Right cardiac atrium (tissue), 5 donors: ENCODE measurements at places on chromosomes 3 and 15.

- no peak for DNase-seq
Measured at GRCh38 chr3:151919446-151919845, 46.0 kb downstream of the SUCNR1 start.

- DNase-seq = no peak
Measured at GRCh38 chr3:172134352-172134751, 95.0 kb downstream of the FNDC3B start.

DNA sequence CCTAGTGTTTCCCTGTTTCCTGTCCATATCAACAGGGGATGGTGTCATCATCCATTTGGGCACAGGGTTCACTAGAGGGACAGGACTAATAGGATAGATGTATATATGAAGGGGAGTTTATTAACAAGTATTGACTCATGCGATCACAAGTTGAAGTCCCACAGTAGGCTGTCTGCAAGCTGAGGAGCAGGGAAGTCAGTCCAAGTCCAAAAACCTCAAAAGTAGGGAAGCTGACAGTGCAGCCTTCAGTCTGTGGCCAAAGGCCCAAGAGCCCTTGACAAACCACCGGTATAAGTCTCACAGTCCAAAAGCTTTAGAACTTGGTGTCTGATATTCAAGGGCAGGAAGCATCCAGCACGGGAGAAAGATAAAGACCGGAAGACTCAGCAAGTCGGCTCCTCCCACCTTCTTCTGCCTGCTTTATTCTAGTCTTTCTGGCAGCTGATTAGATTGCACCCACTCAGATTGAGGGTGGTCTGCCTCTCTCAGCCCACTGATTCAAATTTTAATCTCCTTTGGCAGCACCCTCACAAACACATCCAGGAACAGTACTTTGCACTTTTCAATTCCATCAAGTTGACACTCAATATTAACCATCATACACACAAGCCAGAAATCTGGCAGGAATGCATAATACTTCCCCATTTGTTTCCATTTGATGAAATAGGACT lies 43.4 kb downstream of the CD200 start:
- DNase-seq = peak; percentile 47

DNA sequence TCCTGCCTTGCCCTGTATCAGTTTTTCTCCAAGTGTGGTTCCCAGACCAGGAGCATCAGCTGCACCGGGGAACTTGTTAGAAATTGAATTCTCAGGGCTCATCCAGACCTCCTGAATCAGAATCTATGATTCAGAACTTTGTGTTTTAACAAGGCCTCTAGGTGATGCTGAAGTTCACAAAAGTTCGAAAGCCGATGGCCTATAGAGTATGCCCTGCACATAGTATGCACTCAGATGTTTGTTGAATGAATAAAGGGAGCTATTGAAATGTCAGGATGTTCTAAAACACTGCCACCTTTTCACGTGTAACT lies 664 bp upstream of the LARP6 start:
- DNase-seq = no peak

- DNase-seq = no peak
Measured at GRCh38 chr3:150254309-150254708, 153.8 kb upstream of the TSC22D2 start.

DNA sequence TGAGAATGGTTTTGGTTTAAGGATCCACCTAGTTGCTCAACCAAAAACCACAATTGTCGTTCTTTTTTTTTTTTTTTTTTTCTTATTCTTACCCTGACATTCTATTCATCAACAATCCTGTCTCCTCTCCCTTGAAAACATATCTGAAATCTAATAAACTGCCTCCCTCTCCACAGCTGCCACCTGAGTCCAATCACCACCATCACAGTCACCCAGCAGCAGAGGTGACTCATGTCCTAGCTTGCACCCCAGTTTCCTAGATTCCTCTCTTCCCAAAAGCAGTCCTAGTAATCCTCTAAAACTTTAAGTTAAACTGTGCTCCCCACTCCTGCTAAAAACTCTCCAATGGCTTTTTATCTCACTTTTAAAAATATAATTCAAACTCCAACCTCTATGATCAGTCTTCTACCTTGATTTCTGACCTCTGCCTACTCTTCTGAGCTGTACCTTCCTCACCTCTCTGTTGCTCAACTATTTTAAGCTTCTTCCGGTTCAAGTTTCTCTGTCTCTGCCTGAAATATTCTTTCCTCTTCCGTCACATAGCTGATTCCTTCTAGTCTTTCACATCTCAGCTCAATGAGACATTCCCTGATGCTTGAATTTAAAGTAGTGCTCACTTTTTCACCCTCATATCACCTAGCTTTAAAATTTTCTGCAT lies 33.7 kb upstream of the RBMS3 start:
- no peak for DNase-seq

DNA sequence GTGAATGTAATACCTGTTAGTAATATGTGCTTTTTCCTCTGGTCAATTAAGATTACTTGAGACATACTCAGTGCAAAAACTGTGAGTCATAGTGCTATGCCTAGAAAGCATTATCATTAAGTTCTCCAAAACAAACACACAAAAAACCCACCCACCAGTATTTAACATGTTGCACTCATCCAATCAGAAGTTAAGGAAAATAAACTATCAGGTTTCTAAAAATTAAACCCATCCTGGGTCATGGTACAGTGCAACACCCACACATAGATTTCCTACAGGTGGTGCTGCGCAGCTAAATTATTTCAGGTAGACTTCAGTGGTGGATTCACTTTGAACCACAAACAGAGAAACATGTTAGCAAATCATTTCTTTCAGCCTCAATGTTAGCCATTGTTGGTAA lies 264.4 kb upstream of the VEPH1 start:
- no peak for DNase-seq

- DNase-seq = no peak
Measured at GRCh38 chr15:61951949-61952348, 108.3 kb downstream of the VPS13C start.

DNA sequence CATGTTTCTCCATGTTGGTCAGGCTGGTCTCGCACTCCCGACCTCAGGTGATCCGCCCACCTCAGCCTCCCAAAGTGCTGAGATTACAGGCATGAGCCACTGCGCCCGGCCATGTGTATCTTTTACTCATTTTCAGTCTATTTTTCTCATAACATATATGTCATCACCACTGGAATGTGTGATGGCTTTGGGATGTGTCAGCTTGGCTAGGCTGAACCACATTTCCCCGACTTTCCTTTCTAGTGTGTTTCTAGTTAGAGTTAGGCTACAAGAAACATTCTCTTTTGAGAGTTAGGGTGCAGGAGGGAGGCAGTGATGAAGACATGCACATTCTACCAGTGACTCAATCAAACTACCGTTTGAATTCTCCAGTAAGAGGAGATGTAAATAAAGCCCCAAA lies 444.9 kb upstream of the THBS1 start:
- no peak for DNase-seq

DNA sequence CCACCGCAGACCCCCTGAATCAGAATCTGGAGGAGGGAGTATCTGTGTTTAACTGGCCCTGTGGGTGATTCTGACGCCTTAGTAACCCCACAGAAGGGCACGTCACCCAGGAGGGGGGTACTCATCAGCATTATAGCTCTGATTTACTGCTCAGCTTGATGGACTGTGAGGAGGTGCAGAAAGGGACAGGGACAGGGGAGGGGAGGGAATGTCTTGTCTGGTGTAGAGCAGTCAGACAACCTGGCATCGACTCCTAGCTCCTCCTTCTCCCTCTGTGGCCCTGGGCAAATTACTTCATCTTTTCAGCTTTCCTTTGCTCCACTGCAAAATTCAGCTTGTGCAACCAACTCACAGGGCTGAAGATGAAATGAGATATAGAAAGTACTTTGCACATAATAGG lies 42.3 kb upstream of the GLCE start:
- no peak for DNase-seq

DNA sequence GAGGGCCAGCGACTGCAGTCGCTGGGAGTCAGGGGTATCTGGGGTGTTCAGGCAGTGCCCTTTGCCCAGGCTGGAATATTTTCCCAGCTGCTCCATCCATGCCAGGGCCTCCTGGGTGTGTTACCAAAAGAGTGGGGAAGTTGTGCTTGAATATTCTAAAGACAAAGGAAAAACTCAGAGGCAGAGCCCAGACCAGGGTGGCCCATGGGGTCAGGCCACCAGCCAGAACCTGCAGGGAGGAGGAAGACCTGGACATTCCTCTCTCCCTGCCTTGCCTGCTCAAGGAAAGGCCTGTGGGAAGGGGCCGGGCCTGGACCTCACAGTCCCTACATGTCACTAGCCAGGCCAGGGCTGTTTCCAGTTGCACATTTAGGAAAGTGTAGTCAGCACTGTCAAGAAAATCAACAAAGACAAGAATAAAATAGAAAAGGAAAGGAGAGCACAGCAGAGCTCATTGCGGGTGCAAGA lies 16.0 kb upstream of the KLF15 start:
- no peak for DNase-seq

DNA sequence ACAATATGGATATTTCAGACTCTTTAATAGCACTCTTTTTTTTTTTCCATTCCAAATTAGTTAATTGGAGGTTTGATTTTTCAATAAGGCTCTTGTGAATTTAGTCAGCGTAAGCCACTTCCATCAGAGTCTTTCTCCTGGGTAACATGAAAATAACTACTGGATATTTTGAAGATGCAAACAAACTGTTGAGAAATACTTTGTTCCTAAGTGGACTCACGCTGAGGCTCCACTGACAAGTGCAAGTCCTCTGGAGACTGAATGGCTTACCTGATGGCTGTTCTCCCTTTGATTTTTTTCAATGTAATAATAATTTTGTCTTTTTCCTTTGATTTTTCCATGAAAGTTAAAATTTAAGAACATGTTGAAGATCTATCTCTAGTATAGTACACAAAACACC lies 26.0 kb upstream of the TM4SF1 start:
- no peak for DNase-seq

GRCh38 chr3:12737319-12737718 lies 21.7 kb downstream of the TMEM40 start:
- no peak for DNase-seq

- DNase-seq = no peak
Measured at GRCh38 chr3:179200790-179201189, 50.1 kb downstream of the KCNMB3 start.

DNA sequence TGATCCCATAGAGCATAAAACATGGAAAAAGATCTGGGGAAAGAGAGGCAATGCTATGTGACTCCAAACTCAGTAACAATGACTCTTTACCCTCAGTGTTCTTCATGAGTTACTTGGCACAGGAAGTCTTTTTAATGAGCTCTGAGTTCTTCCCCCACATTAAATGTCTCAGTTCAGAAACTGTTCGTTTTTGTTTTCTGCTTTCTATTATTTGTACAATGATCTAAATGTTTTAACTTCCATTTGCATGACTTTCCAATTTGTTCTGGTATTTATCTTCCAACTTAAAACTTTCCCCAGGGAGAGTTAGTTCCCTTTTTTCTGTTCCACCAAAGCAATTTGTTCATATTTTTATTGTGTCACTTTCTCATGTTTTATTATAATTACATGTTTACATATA lies 177.0 kb upstream of the ZBTB20 start:
- no peak for DNase-seq

DNA sequence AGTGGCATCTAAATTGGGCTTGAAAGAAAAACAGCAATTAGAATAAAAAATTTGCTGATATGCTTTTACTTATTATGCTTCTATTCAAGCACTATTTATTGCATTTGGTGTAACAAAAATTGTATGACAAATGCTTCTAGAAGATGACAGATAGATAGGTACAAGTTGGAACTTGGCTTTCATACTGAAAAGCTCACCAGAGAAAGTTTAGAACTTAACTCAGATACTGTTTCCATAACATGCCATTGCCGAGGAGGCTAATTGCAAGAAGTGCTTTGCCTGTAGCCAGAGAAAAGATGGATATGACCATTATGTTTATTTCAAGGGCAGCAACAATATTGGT lies 123.8 kb downstream of the NFKBIZ start:
- DNase-seq = no peak
